ENCODE measurements at places on chromosomes 4 and X.

- DNase-seq, result no peak
Measured at GRCh38 chr4:100146756-100147155, 43.5 kb downstream of the DDIT4L start.

DNA sequence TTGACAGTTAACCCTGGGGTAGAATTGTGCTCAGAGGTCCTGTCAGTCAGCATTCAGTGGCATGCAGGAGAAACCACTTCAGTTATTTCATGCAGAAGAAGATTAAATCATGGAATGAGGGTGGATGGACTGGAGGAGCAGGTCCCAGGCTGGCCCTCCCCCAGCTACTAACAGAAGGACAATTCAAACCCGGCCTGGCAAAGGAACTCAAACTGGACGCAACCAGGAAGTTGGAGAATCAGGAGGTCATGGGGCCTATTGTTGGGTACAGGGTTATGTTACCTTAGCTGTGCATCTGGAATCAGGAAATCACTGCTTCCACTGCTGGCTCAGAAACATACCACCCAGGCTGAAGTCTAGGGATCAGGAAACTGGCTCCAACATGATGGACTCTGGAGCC lies 121.4 kb downstream of the GPAT3 start:
- no peak for DNase-seq

DNA sequence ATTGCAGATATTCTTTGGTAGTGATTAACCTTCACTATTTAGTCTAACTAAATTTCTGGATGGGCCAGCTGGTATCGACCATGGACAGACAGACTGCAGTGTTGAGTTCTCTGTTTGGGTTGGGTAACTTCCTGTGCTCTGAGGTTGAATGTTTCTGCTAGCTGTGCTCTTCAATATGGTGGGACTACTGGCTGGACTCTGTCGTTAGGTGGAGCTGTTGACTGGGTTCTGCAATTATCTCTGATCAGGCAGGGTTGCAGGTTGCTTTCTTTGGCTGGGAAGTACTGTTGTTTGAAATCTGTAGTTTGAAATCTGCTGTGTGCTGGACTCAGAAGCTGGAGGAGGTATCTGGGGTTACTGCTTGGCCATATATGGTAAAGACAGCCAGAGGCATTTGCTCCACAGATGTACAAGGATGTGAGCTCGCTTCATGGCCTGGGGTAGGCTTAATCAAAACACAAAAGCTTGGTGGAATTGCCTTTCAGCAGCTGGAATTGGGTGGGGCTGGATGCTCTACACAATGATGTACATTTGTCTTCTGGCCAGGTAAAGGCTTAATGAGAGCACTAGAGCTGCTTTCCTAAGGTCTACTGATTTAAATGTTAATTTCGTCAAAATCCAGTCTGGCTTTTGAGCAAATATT lies 1472.0 kb downstream of the FAM133A start:
- no peak for DNase-seq

- no peak for DNase-seq
Measured at GRCh38 chrX:152929898-152930297, 32.0 kb downstream of the ZNF185 start.

- DNase-seq, result no peak
Measured at GRCh38 chrX:138127314-138127713, 561.4 kb downstream of the ZIC3 start.

DNA sequence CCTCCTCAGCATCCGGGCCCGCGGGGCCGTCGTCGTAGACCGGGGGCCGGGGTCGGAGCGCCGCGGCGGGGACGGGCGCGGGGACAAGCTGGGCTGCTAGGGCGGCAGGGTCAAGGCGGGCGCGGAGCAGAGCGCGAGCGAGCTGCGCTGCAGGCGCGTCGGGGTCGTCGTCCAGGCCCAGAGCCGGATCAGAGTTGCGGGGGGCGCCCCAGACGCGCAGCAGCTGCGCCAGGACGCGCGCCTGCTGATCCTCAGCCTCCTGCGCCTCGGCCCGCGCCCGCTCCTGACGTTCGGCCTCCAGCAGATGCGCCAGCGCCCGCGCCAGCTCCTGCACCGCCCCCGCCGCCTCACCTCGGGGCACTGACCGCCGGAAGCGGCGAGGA lies 3.5 kb downstream of the PCSK1N start:
- no peak for DNase-seq

DNA sequence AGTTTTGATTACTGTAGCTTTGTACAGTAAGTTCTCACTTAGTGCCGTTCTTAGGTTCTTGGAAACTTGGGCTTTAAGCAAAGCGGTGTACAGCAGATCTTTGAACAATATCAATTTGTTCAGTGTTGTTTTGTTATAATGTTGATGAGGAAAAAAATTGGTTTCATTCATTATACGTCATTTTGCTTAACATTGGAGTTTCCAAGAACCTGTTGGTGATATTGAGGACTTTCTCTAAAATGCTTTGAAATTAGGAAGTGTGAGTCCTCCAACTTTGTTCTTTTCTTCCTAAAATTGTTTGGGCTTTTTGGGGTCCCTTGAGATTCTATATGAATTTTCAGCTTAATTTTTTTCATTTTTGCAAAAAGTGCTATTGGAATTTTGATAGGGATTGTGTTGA lies 49.1 kb downstream of the STAG2 start:
- DNase-seq, result no peak

- DNase-seq, result no peak
Measured at GRCh38 chrX:111322231-111322855, 52.1 kb upstream of the CAPN6 start.

GRCh38 chr4:74555843-74556242 lies 110.9 kb downstream of the AREG start:
- DNase-seq, result no peak

GRCh38 chr4:74793757-74794381 lies 454 bp downstream of the BTC start:
- no peak for DNase-seq
